Natural killer cell (primary cell): ENCODE measurements at places on chromosomes 11 and 22. TPM values are rescaled to one million over a fixed set of nuclear protein-coding genes. Genes with fewer than 3 reads are reported as not detected.

Gene TOMM22
- total RNA-seq = 47.5 TPM

DNA sequence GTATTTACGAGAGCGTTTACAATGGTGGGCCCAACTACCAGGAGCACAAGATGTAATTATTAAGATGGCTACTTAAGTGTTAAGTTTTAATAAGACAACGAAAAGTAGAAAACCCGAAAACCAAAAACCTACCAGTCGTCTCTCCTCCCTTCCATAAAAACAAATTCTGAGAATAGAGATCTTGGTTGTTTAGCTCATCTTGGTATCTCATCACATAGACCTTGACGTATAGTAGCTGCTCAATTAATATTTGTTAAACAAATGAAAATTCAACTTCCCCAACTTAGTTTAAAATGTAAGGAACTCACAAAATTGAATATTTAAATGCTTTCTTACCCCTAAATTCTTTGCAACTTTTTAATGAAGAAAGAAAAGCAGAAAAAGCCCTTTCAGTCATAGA is 669 bp downstream of the KDM4D start:
- DNase-seq = no peak

- no peak for DNase-seq
These were observed 32.2 kb downstream of the C22orf31 start for GRCh38 chr22:29029202-29030000.

GRCh38 chr11:45144126-45145082 is 2.0 kb upstream of the PRDM11 start:
- no peak for DNase-seq

- no peak for DNase-seq
These were observed 32.6 kb downstream of the TCIRG1 start for GRCh38 chr11:68071281-68072048.

DNA sequence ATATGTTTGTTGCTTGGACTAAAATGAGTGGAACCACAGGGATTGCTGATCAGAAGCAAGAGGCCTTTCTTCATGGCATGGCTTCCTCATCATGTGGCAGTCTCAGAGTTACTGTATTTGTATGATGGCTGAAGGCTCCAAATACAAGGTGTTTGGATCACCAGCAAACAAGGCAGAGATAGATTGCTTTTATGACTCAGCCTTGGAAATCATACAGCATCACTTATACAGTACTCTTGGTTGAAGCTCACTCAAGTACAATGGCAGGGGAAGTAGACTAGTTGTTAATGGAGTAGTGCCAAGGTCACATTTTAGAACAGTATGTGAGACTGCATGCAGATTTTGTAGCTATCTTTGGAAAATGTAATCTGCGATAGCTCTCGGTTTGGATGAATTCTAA is 16.6 kb downstream of the CAPRIN1 start:
- DNase-seq = no peak

DNA sequence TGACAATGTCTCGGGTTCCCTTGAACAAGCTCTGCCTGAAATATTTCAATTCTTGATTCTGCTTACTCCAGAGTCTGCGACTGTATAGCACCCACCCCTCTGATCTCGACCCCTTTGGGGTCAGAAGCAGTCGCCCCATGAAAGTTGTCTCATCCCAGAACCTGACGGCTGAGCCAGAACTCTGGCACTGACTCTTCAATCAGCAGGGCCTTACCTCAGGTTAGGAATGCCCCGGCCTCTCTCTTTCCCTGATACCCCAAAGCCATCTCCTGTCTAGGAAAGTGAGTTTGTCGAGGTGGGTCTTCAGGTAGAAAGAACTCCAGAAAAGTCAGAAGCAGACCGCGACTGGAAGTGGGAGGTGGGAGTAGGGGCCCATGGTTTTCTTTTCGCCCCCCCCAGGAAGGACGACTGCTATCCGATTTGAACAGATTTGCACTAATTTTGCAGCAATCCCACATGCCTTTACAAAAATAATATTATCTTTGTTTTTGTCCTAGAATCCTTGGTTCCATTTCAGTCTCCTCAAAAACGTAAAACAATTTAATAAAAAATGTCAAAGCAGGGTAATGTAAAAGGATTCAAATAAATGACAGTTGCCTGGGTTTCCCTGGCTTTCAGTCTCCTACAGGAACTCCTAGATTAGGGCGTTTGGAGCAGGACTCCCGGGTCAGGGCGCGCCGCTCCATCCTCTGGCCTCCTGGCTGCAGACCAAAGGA is 898 bp upstream of the ROBO3 start:
- no peak for DNase-seq

Gene CHST1
- not detected for total RNA-seq
